ENCODE measurements at places on chromosomes 3 and 15.

DNA sequence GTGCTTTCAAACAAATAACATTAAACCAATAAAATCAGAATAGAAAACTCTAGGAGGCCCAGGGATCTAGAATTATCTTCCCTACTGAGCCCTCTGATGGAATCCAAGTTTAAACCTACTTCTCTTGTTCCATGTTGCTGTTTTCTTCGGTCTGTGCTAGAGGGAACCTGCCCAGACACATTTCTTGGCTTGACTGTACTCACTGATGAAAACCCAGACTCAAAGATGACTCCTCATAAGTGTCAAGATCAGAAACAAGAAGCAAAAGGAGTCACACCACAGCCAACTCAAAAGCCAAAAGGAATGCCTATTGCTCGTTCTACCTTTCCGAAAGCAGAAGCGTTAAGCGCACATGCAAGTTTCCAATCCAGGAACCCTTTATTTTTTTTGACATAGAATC lies 31.6 kb downstream of the SCAP start:
- no peak for DNase-seq

DNA sequence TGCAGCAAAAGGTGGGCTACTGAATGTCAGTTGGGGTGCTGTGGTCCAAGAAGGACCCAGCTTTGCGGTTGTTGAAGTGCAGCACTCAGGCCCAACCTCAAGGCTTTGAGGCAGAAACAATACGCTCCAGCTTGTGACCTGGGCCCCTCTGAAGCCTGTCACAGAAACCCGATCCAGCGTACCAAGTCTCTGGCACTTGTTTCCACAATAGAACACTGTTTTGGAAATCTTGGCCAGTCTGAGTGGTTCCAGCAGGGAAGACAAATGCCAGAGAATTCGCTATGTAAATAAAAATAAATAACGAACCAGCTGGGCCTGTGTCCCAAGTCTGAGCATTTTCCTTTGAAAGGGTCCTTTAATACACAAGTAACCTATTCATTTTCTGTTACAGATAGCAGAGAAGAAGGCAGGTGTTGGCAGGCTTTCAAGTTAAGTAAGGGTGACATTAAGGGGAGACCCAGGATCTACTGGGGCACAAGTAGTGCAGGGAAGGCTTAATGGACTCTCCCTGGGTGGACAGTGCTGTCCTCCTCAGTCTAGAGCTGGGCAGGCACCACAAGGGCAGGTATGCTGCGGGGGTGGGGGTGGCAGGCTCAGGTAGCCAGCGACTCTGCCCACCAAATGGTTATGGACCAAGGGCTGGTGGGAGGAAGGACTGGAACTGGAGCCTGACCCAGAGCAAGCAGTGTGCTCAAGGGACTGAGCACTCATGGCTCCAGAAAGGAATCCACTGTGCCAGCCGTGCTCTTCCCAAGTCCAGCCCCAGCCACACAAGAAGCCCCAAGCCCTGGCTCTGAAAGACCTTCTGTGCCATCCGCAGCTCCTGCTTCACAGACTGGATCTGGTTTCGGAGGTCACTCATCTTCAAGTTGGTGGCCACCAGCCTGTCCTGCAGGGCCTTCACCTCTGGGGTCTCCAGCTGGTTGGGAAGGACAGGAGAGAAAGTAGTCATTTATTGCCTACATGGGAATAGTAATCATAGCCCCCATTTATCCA lies 26.3 kb downstream of the CCDC13 start:
- DNase-seq: no peak

DNA sequence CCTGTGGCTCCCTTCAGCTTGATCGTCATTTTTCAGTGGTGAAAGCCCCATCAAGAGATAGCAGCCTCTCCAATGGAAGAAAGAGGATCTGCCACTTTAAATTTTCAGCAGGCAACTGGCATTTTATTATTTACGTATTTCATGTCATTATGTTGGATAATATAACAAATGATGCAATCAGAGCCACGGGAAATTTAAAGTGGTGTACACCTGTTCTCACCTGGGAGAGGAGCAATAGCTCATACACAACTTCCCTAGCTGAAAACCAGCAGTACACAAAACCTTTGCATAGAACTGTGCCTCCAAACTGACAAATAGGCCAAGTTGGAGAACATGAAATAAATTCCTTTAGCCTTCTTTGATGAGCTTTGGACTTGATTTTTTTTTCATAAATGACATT lies 136.9 kb downstream of the SATB1 start:
- DNase-seq: no peak

GRCh38 chr15:83653639-83654378 lies at the start of gene ADAMTSL3:
ADAMTSL3 (plus strand) TSS chr15:83654123; CDS start chr15:83655762, 1,639 bp downstream.
- no peak for DNase-seq

Measured in GM13976 (cell line).